ENCODE measurements at places on chromosomes 2 and 18.

DNA sequence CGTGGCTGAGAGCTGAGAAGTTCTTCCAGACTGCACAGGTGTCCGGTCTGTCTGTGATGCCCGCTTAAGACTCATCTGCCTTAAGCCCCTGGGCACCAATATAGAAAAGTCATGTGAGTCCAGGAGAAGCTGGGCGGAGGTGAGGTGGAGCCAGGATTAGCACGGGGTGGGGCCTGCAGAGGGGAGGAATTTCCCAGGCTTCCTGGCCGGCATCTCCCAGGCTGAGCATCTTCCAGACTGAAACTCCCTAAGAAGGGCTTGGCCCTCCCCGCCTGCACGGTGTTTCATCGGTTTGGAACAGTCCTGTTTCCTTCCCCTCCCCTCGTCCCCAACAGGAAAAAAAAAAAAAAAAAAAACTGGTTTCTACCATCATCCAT is 270.3 kb downstream of the ATAD2B start:
- no peak for DNase-seq

- DNase-seq = no peak
These were observed 6.8 kb downstream of the MEIS1 start for GRCh38 chr2:66441581-66442320.

DNA sequence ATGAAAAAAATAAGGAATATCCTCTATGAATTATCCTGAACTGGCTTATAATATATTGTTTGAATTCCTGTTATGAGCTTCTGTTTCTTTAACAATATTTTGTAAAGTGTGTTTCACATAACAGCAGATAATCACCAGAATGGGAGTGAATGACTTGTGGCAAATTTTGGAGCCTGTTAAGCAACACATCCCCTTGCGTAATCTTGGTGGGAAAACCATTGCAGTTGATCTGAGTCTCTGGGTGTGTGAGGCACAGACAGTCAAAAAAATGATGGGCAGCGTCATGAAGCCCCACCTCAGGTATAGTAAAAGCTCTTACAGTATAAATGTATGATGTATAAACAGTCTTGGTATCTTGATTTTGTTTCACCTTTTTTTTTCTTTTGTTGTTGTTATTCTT is 5.9 kb downstream of the GEN1 start:
- DNase-seq = no peak

- DNase-seq = no peak
These were observed 105.1 kb downstream of the BCL2L11 start for GRCh38 chr2:111225856-111226255.

DNA sequence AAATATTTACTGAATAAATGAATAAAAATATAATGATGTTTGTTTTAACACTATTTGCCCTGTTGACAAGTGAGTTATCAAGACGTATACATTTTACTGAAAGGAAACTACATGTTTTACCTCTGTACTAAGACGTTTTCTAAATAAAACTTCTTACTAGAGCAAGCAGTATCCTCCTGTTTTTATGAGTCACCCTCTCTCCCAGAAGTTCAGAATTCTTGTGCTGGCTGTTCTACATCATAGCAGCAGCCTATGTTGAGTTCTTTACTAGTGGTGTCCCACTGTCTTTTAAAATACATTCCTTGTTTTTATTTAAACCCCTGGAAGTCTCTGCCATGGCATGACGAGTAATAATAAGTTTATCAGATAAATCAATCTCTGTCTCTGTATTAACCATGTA is 297.4 kb downstream of the CALCRL start:
- no peak for DNase-seq

- no peak for DNase-seq
These were observed 28.1 kb upstream of the CAB39 start for GRCh38 chr2:230684270-230685168.

GRCh38 chr2:54434229-54434628 is 21.9 kb upstream of the SPTBN1 start:
- no peak for DNase-seq

- no peak for DNase-seq
These were observed 82.2 kb upstream of the LRPPRC start for GRCh38 chr2:44077942-44078511.

GRCh38 chr2:182698671-182699070 is 17.4 kb upstream of the DNAJC10 start:
- no peak for DNase-seq

- DNase-seq = no peak
These were observed 634 bp upstream of the DIS3L2 start for GRCh38 chr2:231960810-231961348.

GRCh38 chr18:39494211-39494896 is 1928.8 kb upstream of the CELF4 start:
- DNase-seq = no peak

DNA sequence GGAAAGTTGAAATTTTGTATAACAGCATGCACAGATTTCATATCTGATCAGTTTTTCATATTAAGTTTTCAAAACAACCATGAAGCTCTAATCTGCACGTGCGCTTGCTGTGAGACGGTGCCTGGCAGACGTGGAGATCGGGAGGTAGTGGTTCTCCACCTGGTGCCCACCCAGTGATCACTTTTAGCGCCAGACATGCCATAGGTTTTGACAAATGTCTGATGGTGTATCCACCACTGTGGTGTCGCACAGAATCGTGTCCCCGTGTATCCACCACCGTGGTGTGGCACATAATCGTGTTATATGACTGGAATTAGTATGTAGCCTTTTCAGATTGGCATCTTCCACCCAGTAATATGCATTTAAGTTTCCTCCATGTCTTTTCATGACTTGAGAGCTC is 40.9 kb upstream of the KCNG2 start:
- no peak for DNase-seq

DNA sequence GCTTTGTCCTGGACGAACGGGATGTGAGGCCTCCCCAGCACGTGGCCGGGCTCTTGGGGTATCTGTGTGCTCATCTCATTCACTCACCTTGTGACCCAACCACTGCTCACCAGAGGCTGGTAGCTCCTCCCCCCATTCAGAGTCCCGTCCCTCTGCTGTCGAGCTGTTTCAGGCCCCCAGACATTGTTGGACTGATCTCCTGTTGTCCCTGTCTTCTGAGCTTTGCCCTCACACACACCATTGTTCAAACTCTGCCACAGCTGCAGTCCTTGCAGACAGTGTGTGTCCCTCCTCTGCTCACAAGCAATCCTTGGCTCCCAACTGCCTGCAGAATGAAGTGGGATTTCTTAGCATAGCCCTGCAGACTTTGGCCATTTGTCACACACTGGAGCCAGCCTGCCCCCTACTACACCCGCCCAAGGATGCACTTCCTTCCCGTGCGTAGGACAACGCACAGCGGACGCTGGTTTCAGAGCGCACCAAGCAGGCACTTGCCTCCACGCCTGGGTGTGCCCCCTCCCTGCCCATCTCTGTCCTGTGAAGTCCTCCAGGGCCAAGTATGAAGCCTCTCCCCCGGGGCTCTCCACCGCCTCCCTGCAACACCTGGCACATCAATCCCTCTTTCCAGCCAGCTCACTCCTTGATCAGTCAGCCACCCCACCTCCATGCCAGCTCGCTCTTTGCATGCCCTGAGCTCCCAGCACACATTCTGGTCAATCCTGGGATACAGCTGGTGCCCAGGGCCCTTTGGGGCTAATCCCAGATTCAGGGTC is 16.5 kb upstream of the PRLH start:
- DNase-seq = no peak

- no peak for DNase-seq
These were observed 82.0 kb downstream of the RRM2 start for GRCh38 chr2:10204326-10205161.

- no peak for DNase-seq
These were observed 193.4 kb downstream of the TDRD15 start for GRCh38 chr2:21317131-21317530.

- no peak for DNase-seq
These were observed 5.0 kb downstream of the BIN1 start for GRCh38 chr2:127101756-127102477.

DNA sequence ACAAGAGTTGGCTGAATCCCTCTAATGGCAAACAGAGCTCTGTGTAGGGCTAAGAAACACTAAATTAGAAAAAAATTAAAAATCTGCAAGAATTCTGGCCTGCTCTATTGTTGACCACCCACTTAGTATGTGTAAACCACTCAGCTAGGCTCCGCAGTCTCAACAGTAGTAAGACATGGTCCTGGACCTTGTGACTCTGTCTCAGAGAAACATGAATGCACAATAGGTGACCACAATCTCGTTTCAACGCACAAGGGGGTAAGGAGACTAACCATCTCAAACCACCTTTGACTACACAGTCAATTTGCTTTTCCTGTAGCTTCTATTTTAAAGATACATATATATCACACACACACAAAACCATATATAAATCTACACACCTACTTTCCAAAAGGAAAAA is 16.5 kb downstream of the SEPTIN10 start:
- no peak for DNase-seq

- DNase-seq = no peak
These were observed 74.6 kb downstream of the ARL4C start for GRCh38 chr2:234422273-234422732.

GRCh38 chr2:177315364-177315763 is 50.8 kb upstream of the NFE2L2 start:
- no peak for DNase-seq

DNA sequence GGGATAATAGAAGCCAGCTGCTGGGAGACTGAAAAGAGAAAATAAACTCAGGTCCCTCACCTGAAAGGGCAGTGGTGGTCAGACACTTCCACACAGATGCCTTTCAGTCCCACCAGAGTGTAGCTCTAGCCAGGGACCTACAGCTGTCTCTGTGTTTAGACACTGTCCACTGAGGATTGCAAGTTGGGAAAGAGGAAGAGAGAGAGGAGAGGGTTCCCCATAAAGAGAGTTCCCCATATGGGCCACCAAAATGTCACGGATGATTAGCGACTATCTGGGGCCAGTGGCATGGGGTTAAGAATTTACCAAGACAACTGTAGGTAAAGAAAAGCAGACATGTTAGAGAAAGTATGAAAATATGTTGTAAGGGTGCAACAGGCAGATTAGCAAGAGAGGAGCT is 36.7 kb upstream of the SKA1 start:
- DNase-seq = no peak

- peak; percentile 63 for DNase-seq
These were observed 901 bp downstream of the ICA1L start for GRCh38 chr2:202870431-202871299.

GRCh38 chr2:84038866-84039265 is 420.2 kb downstream of the SUCLG1 start:
- no peak for DNase-seq

- no peak for DNase-seq
These were observed 169.2 kb downstream of the KLHL29 start for GRCh38 chr2:23554054-23554697.

DNA sequence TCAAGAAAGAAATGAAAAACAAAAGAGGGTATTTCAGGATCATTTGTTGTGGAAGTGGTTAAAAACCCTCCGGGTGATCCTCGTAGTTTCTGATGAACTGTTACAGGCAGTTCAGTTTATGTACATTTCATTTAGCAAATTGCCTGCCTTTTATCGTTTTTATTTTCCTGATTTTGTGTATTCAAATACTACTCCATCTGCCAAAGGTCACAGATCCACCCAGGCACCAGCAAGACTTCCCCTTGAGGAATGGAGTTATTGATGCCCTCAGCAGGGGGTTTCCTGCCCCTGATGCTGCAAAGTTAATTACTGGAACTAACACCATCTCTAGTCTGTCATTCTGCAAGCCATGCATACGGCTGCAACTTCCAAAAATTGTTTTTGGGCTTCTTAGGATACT is 641.9 kb downstream of the SLC4A3 start:
- DNase-seq = no peak

- DNase-seq = no peak
These were observed 382.3 kb upstream of the CHST9 start for GRCh38 chr18:27567434-27567833.

- no peak for DNase-seq
These were observed 44.5 kb downstream of the PDIA6 start for GRCh38 chr2:10768063-10768507.

DNA sequence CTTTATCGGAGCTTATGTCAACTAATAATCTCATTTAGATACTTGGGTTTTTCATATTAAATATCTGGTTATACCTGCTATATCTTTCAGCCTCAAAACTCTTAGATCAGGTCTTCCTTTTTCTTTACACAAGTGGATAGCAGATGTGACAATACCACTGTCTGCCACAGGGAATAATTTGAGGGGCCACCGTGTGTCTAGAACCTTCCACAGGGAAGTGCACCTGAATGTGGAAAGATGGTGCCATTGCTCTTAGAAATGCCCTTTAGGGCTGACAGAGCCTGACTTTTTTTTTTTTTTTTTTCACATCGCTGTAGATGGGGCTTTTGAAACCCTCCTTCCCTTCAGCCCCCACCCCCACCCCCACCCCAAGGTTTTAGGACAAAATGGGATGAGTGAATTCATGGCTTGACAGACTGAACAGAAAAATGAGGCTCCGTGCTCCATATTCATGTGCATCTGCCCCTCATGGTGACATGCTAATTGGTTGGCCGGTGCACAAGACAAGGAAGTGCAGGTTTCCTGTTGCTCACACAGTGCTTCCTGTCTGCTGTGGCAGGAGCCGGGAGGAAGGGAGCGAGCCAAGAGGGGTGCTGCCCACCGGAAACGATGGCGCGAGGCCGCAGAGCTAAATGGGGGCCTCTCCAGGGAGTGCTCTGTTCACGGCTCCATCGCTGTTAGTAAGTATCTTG is 246.0 kb downstream of the LDLRAD4 start:
- peak; percentile 52 for DNase-seq

DNA sequence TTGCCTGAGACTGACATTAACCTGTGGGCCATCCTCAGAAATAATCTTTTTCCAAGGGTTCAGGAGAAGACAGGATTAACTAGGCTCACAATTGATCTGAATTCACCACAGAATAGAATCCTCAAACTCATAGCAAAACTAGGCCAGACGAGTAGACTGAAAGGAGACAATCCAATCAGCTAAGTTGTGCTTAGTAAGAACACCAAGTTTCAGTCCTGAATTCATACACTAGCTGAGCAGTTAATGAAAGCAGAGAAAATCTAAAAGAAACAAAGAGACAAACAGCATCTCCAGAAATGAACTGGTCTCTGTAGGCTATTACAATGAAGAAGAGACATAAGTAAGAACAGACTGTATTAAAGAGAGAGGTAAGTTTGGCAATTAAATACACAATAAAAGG is 89.5 kb downstream of the GORASP2 start:
- no peak for DNase-seq

GRCh38 chr2:203492965-203493364 is 42.1 kb downstream of the RAPH1 start:
- peak; percentile 38 for DNase-seq

GRCh38 chr2:177599139-177599688 is 206.6 kb downstream of the AGPS start:
- DNase-seq = no peak

Data from CD8-positive, alpha-beta T cell (primary cell).